Activated CD4-positive, alpha-beta T cell treated with anti-CD3 and anti-CD28 coated beads, Interleukin-2, amount 10 ng/mL, durations not matched to agents 24 days and 14 days (primary cell): ENCODE measurements at places on chromosomes 7 and 10. TPM values are rescaled to one million over a fixed set of nuclear protein-coding genes. Genes with fewer than 3 reads are reported as not detected.

DNA sequence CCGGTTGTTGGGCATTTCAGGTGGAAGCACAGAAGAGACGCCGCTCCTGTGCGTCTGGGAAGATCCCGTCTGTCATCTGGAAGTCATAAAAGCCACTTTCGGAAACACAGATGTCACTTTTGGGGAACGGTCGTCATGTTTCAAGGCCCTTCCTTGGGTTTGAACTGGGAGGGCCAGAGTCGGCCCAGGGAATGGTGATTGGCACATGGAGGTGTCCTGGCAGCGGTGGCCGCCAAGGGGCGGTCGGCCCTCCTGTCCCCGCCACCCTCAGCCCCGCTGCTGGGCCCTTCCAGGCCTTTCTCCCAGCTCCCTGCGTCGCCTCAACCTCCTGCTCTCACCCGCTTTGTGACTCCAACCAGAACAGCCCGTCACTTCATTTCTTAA lies 115.2 kb upstream of the SFMBT2 start:
- no peak for DNase-seq

DNA sequence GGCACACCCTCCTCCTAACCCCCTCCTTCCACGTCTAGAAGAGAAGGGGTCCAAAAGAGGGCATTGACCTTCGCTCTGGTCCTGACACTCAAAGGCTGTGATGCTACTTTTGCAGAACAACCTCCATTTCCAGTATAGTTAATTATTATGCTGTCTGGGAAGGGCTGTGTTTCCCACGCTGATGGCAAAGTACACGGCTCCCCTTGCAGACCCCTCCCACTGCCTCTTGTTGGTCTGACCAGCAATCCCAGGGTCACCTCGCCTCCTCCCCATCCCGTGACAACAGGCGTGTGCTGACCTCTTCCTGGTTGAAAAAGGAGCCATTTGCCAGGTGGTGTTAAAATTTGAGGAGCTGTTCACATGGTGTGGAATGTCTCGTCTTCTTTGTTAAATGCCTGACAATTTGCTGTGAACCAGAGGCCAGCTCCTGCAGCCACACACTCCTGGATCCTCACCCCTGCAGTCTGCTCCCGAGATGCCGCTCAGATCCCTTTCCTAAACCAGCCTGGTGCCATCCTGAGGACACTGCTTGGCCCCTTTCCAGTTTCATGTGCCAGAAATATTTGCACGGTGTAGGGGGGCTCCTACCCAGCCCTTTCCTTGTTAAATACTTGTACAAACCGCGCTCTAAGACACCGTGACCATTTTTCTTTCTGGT lies 321.7 kb downstream of the WDR37 start:
- DNase-seq, result no peak

DNA sequence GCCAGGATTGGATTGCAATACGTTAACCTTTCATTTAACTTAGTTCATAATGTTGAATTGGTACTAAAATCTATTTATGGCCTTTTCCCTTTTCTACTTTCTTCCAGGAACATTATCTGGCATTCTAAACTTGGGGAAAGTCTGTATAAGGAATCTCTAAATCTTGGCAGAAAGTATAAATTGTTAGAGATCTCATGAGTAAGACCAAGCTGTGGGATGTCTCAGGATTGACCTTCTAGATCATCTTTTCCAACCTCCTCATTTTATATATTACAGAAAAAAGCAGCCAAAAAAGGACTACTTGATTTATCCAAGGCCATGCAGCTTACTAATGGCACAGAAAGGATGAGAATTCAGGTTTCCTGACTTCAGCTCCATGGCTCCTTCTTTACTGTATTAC lies 598.3 kb downstream of the INHBA start:
- no peak for DNase-seq

The MBL2 gene
- total RNA-seq, result not detected in 2 replicates

DNA sequence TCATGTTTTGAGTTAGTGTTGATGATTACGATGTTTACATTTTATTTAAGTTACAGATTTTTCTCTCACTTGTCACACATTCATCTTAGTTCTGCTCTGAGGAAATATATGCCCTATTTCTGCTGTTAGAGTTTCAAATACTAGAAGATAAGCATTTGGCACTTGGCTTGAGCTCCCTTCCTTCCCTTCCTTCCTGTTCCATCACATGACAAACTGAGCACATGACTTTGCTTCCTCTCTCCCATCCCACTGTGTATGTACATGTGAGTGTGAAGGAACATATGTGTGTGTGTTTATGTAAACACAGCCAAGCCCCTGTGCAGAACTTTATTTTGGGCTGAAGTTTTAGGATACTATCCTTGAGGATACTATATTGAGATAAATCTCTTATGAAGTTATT lies 795.9 kb upstream of the IGFBP3 start:
- DNase-seq, result no peak

- peak; percentile 49 for DNase-seq
Measured at GRCh38 chr10:49742683-49743463, 19.2 kb downstream of the OGDHL start.

GRCh38 chr7:46759711-46760480 lies 822.0 kb downstream of the TNS3 start:
- DNase-seq, result peak; percentile 39

DNA sequence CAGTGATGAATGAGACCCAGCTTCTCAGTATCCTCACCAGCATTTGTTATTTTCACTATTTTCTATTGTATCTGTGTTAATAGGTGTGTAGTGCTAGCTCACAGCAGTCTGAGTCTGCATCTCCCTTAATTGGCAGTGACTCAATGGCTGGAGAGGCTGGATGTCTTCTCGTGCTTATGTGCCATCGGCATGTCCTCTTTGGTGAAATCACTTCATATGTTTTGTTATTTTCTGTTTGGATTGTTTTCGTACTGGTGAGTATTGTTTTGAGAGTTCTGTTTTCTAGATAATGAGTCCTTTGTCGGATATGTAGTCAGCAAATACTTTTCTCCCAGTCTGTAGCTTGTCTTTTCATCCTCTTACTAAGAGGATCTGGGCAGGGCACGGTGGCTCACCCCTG lies 66.1 kb downstream of the AMZ1 start:
- DNase-seq, result no peak

DNA sequence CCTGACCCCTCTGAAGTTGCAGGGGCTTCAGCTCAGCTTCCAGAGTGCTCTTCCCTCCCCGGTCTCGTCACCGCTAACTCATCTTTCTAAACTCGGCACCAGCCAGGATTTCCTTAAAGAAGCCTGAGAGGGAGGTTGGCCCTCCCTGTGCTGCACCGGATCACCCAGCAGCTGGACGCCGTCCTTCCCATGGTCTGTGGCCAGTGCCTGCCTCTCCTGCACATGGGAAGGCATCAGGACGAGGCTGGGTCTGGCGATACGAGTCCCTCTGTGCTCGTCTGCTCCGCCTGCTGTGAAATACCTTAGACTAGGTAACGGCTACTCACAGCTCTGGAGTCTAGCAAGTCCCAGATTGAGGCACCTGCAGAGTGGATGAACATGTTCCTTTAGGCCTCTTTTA lies 179.1 kb downstream of the ZMYND11 start:
- no peak for DNase-seq

- DNase-seq, result no peak
Measured at GRCh38 chr7:130853503-130854279, 119.7 kb upstream of the KLF14 start.

GRCh38 chr10:42753126-42753506 lies 29.5 kb upstream of the BMS1 start:
- DNase-seq, result peak; percentile 92

The NPC1L1 gene
- not detected in 2 replicates for total RNA-seq

The SUPV3L1 gene
- 58.3 and 63.9 TPM in 2 replicates for total RNA-seq

GRCh38 chr10:49242604-49243003 lies 54.4 kb upstream of the TMEM273 start:
- DNase-seq, result no peak

- no peak for DNase-seq
Measured at GRCh38 chr10:87658321-87658795, 1.3 kb upstream of the PAPSS2 start.

DNA sequence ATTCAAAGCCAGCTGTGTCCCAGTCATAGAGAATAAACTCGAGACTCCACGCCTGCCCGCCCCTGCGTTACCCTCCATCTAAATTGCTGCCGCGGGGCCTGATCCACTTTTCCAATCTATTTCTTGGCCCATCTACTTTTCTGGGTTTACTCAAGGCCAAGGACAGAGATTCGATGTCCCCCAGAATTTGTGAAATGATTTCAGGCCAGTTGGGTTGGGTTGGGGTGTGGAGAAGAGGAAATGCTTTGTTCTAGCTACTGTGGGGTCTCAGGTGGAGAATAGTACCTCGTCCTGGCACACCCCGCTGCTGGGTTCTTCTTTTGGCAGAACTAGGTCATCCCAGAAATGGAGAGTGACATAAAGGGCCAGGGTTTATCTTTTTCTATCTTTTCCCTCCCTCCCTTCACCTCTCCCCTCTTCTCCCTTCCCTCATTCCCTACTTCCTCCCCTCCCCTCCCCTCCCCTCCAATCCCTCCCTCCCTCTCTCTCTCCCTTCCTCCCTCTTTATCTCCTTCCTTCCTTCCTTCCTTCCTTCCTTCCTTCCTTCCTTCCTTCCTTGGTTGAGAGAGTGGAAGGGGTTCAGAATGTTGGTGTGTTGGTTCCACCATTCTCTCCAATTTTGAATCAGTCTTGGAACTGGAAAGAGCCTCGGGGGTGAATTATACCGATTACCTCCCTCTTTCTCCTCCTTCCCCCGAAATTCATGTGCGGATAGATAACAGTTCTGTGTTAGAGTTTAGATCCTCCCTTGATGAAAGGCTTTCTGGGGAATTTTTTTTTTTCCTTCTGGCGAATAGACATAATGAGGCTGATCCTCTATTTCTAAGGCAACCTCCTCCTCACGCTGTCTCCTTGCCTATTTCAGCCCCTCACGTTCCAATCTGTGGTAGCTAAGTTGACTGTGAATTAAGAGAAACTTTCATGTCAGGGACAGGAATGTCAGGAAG lies 1.2 kb upstream of the TMEM229A start:
- no peak for DNase-seq

- peak; percentile 73 for DNase-seq
Measured at GRCh38 chr7:106041140-106041717, 70.9 kb downstream of the SYPL1 start.

DNA sequence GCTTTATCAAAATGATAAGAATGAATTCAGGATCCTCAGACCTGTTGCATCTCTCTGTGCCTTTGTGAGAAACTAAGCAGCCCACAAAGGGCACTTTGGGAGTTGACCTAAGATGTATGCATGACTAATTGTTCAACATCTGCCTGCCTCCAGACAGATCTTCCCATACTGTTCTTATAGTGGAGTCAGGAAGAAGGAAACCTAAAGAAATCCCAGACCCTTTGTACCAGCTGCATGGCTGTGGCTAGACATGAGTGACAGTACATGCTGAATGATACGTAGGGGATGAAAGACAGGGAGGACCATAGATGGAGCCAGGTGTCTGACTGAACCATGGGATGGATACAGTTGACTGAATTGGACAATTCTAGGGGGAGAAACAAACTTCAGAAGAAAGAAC lies 148.7 kb upstream of the PCGF5 start:
- DNase-seq, result no peak

- DNase-seq, result no peak
Measured at GRCh38 chr10:74634995-74635536, 191.3 kb upstream of the KAT6B start.

DNA sequence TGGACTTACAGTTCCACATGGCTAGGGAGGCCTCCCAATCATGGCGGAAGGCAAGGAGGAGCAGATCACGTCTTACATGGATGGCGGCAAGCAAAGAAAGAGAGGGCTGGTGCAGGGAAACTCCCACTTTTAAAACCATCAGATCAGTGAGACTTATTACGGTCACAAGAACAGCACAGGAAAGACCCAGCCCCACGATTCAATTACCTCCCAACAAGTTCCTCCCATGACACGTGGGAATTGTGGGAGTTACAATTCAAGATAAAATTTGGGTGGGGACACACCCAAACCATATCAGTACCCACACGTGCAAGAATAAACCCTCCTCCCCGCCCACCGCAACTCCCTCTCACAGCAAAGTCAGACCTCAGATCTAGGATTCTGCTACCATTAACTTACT lies 4.5 kb upstream of the AIFM2 start:
- no peak for DNase-seq

DNA sequence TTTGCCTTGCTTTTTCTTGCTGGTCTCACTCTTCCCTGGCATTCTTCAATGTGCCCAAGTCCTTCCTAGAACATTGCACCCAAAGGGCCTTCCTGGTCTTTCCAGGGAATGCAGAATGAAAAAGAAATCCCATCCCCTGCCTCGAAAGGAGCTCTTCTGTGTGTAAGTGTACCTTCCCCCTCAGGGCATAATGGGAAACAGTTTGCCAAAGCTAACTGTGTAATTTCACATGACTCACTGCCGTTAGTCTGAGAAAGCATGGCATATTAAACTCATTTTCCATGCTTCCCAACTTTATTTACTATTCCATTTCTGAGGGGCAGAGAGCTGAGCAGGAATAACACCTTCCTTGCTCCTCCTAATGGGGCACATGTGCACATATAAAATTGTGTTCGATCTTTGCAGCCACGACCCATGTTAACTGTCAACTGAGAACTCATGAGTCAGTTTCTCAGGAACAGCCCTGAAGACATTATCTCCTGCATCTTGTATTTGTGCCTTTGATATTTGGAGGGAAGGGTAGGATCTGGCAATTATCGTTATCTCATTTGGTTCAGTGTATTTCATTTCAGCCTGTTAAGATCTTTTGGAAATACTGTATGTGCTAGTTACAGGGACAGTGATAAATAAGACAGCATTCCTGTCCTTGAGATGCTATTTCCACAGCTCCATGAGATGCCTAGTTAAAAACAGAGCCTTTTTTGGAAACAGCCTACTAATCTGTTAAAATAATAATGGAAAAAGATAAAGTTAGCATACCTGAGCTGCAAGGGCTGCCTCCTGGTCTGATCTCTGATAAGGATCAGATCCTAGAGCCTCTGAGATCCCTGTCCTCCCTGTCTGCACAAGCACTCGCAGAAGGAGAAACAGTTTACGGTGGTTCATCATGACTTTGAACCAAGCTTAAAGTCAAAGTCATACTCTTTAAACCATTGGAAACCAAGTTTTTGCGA lies 42.3 kb downstream of the IKZF1 start:
- DNase-seq, result peak; percentile 71

The TNRC18 gene
- 40.0 and 43.3 TPM in 2 replicates for total RNA-seq
